ENCODE measurements at places on chromosomes 2 and 18. TPM values are rescaled to one million over a fixed set of nuclear protein-coding genes. Genes with fewer than 3 reads are reported as not detected.

DNA sequence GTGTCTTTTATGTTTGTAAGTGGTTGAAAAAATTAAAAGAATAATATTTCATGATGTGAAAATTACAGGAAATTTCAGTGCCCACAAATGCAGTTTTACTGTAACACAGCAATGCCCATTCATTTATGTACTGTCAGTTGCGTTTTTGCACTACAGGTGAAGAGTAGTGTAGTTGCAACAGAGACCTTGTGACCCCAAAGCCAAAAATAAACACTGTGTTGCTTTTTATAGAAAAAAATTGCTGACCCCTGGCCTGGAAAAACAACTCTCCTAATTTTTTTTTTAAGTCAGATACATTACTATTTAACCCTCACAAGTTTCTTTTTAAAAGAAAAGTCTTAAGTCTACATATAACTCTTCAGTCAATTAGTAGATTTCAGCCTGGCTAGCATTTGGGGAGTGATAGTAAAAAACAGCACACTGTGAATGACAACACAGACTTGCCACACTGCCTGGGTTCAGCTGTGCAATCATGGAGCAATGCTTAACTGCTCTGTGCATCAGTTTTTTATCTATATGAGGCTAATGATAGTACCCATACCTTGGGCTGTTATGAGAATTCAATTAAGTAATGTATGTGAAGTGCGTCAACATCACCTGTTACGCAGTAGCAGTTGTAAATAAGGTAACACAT lies 8.1 kb downstream of the KLHL14 start:
- no peak overlapping the region for H3K27ac ChIP-seq
- H3K4me1 ChIP-seq = no peaks in the 10 kb centered on the region
- H3K36me3 ChIP-seq = no peaks in the 10 kb centered on the region
- peaks cover 15% of the 10 kb centered on the region for H3K27me3 ChIP-seq
- DNase-seq = no peak

DNA sequence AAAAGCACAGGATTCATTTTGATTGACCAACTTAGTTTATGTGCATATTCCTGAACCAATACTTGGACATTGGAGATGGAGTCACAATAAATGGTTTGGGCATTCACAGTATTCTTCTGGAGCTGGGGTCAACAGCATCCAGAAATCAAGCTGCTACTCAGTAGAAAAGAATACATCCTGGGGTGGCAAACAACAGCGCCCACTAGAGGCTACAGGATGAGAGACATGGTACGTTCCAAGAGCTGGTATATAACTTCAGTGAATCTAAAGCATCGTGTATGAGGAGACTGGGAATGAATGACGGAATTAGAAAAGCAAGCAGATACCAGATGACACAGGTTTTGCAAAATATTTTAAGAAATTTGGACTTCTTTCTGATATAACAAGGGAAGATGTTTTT lies 142.9 kb upstream of the FIGN start:
- H3K27ac ChIP-seq = no peak overlapping the region
- no peaks in the 10 kb centered on the region for H3K36me3 ChIP-seq
- DNase-seq = no peak

GRCh38 chr2:238727585-238728329 lies 120.1 kb upstream of the TWIST2 start:
- H3K4me3 ChIP-seq = no peak overlapping the region
- H3K36me3 ChIP-seq = no peaks in the 10 kb centered on the region
- no peak overlapping the region for H3K27ac ChIP-seq
- H3K4me1 ChIP-seq = peaks cover 8% of the 10 kb centered on the region
- DNase-seq = no peak

DNA sequence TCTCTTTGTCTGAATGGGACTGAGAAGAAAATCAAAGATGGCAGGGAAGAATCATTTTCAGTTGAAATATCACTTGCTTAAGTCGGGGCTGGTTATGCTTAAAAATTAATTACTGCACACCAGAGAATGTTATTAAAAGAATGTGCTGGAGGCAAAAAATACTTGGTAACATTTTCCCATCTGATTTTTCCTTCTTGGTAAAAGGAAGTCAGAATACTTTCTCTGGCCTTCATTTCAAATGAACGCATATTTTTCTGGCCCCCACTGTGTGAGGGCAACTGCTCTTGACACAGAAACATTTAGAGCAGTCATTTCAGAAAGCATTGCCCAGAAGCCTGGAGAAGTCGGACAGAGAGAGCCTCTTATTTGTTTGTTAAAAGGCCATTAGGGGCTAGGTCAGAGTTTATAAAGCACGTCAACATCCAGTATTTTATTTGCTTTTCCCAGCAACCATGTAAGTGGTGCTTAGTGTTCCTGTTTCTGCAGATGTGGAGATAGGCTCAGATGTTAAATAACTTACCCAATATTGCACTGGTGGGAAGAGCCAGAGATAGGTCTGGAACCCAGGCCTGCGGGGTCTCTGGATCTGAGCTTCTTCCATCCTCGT lies 32.9 kb upstream of the LYPD6B start:
- no peak overlapping the region for H3K27ac ChIP-seq
- peaks cover 5% of the 10 kb centered on the region for H3K36me3 ChIP-seq
- DNase-seq = no peak
- peaks cover 5% of the 10 kb centered on the region for H3K4me1 ChIP-seq
- H3K4me3 ChIP-seq = no peak overlapping the region
- no peaks in the 10 kb centered on the region for H3K27me3 ChIP-seq

GRCh38 chr2:138115666-138116065 lies 151.4 kb downstream of the HNMT start:
- no peaks in the 10 kb centered on the region for H3K4me1 ChIP-seq
- no peaks in the 10 kb centered on the region for H3K36me3 ChIP-seq
- H3K4me3 ChIP-seq = no peak overlapping the region
- DNase-seq = no peak
- H3K27me3 ChIP-seq = no peaks in the 10 kb centered on the region

- H3K36me3 ChIP-seq = no peaks in the 10 kb centered on the region
- no peaks in the 10 kb centered on the region for H3K27me3 ChIP-seq
- H3K4me1 ChIP-seq = peaks cover 30% of the 10 kb centered on the region
Measured at GRCh38 chr2:218313356-218313755, 21.1 kb upstream of the TMBIM1 start.

DNA sequence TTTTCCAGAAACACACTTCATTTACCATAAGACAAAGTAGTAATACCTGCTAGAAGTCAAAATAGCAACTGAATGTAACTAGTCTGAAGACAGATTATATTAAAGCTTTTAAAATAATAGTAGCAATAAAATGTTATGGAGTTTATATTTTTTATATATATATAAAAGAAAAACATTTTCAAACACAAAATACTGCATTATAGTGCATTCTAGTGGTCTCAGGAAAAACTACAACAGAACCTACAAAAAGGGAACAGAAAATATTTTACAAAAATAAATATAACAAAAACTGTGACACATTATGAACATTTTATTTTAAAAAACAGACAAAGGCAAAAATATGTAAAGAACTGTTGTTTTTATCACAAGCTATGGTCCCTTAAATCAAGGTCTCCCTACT lies 48.0 kb downstream of the STRN start:
- H3K4me1 ChIP-seq = peaks cover 20% of the 10 kb centered on the region
- H3K27me3 ChIP-seq = no peaks in the 10 kb centered on the region
- H3K27ac ChIP-seq = no peak overlapping the region
- DNase-seq = no peak
- no peaks in the 10 kb centered on the region for H3K36me3 ChIP-seq

DNA sequence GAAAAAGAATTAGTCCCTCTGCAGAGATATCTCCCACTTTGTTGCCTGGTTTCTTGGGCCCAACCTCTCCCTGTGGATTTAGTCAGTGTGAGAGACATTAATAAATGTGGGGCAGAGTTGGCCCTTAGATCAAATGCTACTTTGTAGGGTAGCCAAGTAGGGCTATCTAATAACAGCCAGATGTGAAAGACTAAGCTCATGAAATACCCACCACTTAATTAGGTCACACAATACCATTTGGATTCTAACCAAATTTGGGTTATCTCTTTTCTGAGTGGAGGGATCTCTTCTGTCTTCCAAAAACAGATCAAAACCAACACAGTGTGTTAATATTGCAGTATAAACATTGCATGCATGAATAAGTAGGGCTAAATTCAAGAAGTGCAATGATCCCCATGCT lies 626.8 kb upstream of the ZEB2 start:
- H3K4me3 ChIP-seq = no peak overlapping the region
- no peaks in the 10 kb centered on the region for H3K27me3 ChIP-seq
- no peak for DNase-seq
- H3K36me3 ChIP-seq = no peaks in the 10 kb centered on the region
- H3K4me1 ChIP-seq = no peaks in the 10 kb centered on the region

DNA sequence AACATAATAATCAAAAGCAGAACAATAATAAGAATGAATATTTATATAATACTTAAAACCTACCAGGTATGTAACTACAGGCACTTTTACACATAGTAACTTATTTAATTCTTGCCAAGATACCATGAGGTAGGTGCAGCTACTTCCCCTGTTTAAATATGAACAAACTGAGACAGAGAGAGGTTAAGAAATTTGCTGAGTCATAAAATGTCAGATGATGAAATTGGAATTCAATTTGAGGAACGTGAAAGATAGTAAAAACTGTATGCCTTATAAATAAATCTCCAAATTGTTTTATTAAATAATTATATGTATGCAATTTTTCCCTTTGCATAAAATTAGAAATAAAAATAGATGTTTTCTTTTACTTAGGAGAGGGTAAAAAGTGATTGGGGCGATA lies 1103.3 kb upstream of the NRXN1 start:
- no peak for DNase-seq
- no peak overlapping the region for H3K4me3 ChIP-seq
- H3K36me3 ChIP-seq = no peaks in the 10 kb centered on the region
- H3K4me1 ChIP-seq = no peaks in the 10 kb centered on the region
- H3K27ac ChIP-seq = no peak overlapping the region

GRCh38 chr2:128269990-128270671 lies 48.5 kb downstream of the HS6ST1 start:
- H3K27me3 ChIP-seq = no peaks in the 10 kb centered on the region
- H3K27ac ChIP-seq = no peak overlapping the region
- no peak for DNase-seq
- no peaks in the 10 kb centered on the region for H3K4me1 ChIP-seq

- H3K27ac ChIP-seq = no peak overlapping the region
- H3K36me3 ChIP-seq = peaks cover 3% of the 10 kb centered on the region
- no peaks in the 10 kb centered on the region for H3K27me3 ChIP-seq
- H3K4me3 ChIP-seq = no peak overlapping the region
- H3K4me1 ChIP-seq = no peaks in the 10 kb centered on the region
- no peak for DNase-seq
Measured at GRCh38 chr2:234863043-234863934, 88.5 kb upstream of the SH3BP4 start.

- peaks cover 72% of the 10 kb centered on the region for H3K4me1 ChIP-seq
- peak overlapping the region; percentile 1 for H3K4me3 ChIP-seq
- H3K36me3 ChIP-seq = peaks cover 8% of the 10 kb centered on the region
- no peaks in the 10 kb centered on the region for H3K27me3 ChIP-seq
Measured at GRCh38 chr2:102028470-102028869, 36.7 kb downstream of the IL1R2 start.

GRCh38 chr2:233140077-233140585 lies 80.0 kb downstream of the INPP5D start:
- H3K27ac ChIP-seq = no peak overlapping the region
- no peak overlapping the region for H3K4me3 ChIP-seq
- H3K4me1 ChIP-seq = peaks cover 22% of the 10 kb centered on the region
- peaks cover 20% of the 10 kb centered on the region for H3K36me3 ChIP-seq

GRCh38 chr18:32289483-32290075 lies 99.7 kb downstream of the MEP1B start:
- no peaks in the 10 kb centered on the region for H3K4me1 ChIP-seq
- H3K27me3 ChIP-seq = peaks cover 16% of the 10 kb centered on the region
- H3K4me3 ChIP-seq = no peak overlapping the region
- H3K27ac ChIP-seq = no peak overlapping the region
- no peaks in the 10 kb centered on the region for H3K36me3 ChIP-seq

- H3K4me1 ChIP-seq = peaks cover 32% of the 10 kb centered on the region
- H3K36me3 ChIP-seq = no peaks in the 10 kb centered on the region
- H3K27ac ChIP-seq = no peak overlapping the region
- H3K4me3 ChIP-seq = no peak overlapping the region
Measured at GRCh38 chr2:206801418-206802189, 36.2 kb downstream of the FASTKD2 start.

DNA sequence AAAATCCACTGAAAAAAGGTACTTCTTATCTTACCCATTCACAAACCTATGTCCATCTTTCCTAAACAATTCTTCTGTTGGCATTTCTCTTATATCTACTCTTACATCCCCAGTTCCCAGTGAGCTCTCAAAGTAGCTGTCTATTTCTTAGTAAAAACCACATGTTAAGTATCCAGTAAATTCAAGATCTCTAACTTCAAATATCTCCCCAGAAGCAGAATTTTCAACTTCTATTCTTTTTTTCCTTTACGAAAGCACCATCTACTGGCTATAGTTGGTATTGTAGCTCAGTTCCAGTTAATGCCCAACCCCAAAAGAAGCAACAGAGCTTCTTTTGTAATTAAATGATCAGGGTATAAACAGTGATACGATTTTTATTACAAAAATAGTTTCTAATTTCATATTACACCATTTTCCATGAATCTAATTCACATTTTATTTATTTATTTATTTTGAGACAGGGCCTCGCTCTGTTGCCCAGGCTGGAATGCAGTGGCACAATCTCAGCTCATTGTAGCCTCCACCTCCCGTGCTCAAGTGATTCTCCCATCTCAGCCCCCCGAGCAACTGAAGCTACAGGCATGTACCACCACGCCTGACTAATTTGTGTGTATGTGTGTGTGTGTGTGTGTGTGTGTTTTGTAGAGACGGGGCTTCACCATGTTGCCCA lies 28.5 kb downstream of the HRH4 start:
- no peak overlapping the region for H3K4me3 ChIP-seq
- DNase-seq = no peak
- peaks cover 22% of the 10 kb centered on the region for H3K4me1 ChIP-seq
- H3K27ac ChIP-seq = peak overlapping the region; percentile 79
- no peaks in the 10 kb centered on the region for H3K36me3 ChIP-seq

DNA sequence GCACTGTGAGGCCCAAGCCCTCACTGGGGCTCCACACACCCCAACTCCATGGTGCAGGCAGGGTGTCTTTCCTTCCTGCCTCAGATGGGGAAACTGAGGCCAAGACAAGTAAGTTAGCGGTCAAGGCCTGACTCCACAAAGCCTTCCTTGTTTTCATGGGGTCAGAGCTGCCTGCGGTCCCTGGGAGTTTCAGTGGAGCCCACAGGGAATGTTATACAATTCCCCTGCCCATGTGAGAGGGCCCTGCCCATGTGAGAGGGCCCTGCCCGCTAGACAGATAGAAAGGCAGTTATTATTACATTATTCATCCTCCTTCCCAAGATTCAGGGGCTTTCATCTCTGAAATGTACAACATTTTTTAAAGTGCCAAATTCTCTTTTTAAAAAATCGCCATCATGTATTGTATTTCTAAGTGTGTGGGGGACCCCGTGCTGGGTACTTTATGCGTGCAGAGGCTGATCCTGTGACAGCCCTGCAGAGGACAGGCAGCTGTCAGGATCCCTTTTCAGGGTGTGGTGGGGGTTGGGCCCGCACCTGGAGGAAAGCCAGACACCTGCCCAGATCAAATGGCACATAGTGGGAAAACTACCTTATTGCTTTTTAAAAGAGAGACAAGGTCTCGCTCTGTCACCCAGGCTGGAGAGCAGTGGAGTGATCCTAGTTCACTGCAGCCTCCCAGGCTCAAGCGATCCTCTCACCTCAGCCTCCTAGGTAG lies 23.4 kb downstream of the FBLN7 start:
- DNase-seq = no peak
- no peaks in the 10 kb centered on the region for H3K27me3 ChIP-seq
- peaks cover 15% of the 10 kb centered on the region for H3K4me1 ChIP-seq
- no peak overlapping the region for H3K27ac ChIP-seq
- no peaks in the 10 kb centered on the region for H3K36me3 ChIP-seq

The PTPN18 gene
- 48.8 TPM for total RNA-seq

The SCYGR4 gene
- total RNA-seq = not detected

The LCT gene
- total RNA-seq = 0.19 TPM

The ALPG gene
- not detected for total RNA-seq

The ST8SIA3 gene
- not detected for total RNA-seq

The CCDC142 gene
- total RNA-seq = 9.5 TPM

The RBM43 gene
- total RNA-seq = 5.2 TPM

The LHCGR gene
- not detected for total RNA-seq

The RGPD3 gene
- total RNA-seq = 0.24 TPM
